Activated T-cell treated with anti-CD3 and anti-CD28 coated beads, Interleukin-2, amount 50 U/mL, for 72 hours (primary cell): ENCODE measurements at places on chromosomes 12 and 14. TPM values are rescaled to one million over a fixed set of nuclear protein-coding genes. Genes with fewer than 3 reads are reported as not detected.

Gene HAL
- total RNA-seq = 0.51 TPM

Gene RBP5
- not detected for total RNA-seq

Gene LALBA
- total RNA-seq = not detected

Gene TMBIM6
- total RNA-seq = 755 TPM
